Left cardiac atrium (tissue), 4 donors: ENCODE measurements at places on chromosomes 7 and 10.

DNA sequence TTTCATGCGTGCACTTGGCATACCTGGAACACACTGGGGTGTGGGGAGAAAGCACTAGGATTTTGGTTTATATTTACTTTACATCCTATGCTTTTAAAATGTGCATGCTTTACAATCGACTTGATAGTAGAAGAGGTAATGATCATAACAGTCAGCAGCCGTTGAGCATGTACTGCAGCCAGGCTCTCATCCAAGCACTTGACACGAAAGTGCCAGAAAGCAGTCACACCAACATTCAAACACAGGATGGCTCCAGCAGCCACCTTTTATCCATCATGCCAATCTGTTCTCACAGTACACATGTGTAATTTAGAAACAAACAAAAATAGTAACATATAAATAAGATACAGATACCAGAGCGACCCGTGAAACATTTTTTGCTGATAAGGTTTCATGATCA lies 1.2 kb upstream of the FAM241B start:
- no peak for DNase-seq

GRCh38 chr10:24848195-24848594 lies 104.2 kb downstream of the PRTFDC1 start:
- no peak for DNase-seq

DNA sequence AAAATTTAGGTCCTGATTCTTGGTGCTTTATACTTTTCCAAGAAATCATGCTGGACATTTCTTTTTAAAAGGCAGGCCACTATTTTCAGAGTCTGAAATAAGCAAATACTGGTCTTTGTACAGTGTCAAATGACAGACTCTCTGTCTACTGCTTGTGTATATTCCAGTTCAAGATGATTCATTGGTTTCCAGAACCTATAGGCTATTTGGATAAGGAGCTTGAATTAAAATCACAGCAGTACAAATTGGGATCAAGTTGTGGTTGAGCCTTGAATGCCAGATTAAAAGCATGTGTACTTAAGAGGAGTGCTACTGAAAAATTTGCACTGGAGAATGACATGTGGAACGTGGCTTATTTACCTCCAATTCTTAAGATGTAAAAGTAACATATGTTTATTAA lies 10.7 kb downstream of the KMT2E start:
- no peak for DNase-seq

DNA sequence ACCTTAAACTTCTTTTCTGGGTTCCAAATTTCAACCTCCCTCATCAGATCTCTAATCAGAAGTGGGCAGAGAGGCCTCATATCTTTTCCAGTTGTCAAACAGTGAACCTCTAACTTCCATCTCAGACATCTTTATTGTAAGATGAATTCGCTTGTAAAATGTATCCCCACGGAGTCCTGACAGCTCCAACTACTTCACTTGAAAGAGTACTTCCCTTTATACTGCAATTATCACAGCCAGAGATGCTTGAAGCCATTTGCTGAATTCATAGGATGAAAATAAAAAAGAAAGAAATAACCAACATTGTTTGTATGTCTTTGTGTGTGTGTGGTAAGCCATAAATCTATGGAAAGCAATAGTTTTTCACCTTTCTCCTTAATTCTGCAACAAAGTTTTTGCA lies 175.2 kb downstream of the GRM3 start:
- DNase-seq, result no peak

- no peak for DNase-seq
Observed at GRCh38 chr7:26167303-26167934, 15.4 kb downstream of the NFE2L3 start.
